ENCODE measurements at places on chromosomes 13 and 19.

DNA sequence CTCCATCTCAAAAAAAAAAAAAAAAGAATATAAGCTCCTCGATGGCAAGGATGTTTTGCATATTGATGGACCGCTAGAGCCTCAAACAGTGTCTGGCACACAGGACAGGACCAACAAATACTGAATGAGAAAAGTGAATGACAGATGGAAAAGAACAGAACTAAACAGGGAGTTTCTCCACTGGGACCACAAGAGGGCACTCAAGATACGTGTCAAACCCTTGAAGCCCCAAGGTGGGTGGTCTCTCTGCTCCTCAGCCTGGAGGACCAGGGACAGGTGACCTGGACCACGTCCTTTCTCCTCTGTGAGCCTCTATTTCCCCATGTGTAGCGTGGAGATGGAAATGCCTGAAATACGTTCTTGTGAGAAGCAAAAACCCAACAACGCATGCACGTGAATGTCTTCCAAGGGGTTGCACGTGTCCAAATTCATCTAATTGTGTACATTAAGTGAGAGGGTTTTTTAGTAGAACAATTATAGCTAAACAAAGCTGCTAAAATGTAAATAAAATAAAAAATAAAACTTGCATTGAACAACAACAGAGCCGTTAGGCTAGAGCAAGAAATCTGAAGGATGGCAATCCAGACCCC is 5.7 kb upstream of the CDC42EP5 start:
- no peak for DNase-seq

- no peak for DNase-seq
These were observed 191.1 kb downstream of the RGCC start for GRCh38 chr13:41648314-41648935.

DNA sequence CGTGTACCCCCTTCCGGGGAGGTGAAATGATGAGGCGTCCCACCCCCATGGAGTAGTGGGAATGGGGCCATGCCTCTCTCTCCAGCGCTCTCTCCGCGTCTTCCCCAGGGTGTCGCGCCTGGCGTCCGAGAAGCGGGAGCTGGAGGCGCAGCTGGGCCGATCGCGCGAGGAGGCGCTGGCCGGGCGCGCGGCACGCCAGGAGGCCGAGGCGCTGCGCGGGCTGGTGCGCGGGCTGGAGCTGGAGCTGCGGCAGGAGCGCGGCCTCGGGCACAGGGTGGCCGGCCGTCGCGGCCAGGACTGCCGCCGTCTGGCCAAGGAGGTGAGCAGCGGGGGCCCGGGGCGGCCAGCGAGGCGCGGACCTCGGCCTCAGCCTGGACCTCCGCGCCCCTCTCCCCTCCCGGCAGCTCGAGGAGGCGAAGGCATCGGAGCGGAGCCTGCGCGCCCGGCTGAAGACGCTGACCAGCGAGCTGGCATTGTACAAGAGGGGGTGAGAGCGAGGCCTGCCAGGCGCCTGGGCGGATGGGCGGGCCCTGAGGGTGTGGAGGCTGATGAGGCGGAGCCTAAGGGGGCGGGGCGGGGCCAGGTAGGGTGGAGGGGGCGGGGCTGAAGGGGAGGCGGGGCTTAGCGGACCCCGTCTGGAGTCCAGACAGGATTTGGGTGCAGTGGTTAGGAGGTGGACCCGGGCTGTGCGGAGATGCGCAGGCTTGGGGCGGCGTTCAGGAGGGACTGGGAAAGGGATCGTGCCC is 7.7 kb downstream of the PGLYRP1 start:
- DNase-seq, result no peak

DNA sequence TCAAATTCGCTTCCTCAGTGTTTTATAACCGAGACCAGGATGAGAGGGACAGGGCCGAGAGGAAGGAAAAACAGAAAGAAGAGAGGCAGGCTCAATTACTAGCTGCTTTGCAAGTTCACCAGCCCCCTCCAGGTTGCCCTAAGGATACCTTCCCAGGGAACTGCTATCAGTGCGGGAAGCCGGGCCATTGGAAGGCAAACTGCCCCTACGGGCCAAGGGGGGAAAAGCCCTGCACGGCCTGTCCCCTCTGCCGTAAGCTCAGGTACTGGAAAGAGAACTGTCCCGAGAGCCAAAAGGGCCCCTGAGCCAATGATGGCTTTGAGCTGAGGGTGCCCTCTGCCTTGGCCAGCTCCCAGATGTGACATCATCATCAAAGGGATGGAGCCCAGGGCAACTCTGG is 3.2 kb upstream of the ERVV-1 start:
- DNase-seq, result no peak

DNA sequence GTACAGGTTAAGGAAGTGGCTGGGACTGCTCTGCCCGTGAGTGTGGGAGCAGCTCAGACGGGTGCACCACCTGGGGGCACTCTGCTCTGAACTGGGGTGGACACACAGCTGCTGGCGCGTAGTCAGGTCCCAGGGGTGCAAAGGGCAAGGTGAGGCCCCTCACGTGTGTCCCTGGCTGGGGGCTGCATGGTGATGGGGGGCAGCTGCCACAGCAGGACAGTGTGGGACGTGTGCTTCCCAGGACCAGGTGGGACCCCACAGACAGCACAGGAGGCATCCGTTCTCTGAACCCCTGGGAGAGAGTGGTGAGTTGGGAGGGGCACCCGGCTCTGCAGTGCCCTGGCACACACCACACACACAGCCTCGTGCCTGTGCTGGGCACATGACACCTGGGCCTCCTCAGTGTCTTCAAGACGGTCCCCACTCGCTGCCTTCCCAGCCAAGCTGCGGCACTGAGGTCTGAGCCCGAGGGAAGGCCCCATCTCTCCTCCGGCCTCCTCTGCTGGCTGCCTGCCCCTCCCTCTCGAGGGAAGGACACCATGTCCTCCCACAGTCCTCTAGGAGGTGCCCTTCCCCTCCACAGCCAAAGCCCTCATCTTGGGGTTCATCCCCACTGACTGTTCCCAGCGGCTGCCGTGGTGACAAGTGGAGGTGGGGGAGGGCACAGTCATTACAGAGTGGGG is 24.7 kb downstream of the CILP2 start:
- DNase-seq, result no peak

DNA sequence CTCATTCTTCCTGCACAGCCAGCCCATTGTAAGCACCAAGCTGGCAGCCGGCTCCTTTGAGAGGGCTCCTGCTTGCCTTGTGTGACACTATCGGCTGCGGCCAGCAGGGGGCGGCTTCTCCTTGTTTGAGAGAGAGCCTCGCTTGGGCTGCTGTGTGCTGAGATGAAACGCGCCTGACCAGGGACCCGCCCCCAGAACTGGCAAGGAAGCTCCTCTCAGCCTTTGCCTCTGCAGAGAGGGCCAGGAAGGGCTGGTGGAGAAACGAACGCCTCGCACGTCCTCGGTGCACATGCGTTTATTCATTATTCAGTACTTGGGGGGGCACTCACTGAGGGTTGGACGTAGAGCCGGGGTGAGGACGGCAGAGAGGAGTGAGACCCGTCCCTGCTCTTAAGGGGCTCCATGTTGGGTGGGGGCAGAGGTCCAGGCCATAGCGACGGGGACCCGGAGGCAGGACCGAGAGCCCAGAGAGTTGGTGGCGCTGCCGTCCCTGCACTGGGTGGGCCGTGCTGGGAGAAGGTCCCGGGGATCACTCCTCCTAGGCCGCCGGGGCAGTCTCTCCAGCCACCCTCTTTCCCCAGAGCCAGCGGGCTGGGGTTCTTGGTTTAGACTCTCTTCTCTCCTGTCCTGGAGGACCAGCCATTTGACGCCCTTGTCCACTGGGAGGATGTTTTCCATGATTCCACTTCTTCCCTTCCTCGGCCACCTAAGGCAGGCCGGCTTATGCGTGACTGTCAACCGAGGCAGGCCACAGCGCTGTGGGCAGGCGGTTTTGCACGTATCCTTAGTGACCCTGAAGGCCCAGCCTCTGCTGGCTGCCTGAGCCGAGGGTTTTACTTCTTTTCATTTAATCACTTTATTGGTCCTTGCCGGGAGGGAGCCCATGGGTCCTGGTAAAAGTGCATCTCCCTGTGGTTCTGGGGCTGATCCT is 174.5 kb downstream of the KATNAL1 start:
- peak; percentile 77 for DNase-seq

GRCh38 chr13:83825676-83826075 is 56.6 kb downstream of the SLITRK1 start:
- DNase-seq, result no peak

Data from HFF-Myc (cell line).